ENCODE measurements at places on chromosomes 3 and 15.

- no peak overlapping the region for H3K4me3 ChIP-seq
- no peak overlapping the region for H3K27ac ChIP-seq
- DNase-seq = no peak
These were observed 143.1 kb upstream of the CHRNA7 start for GRCh38 chr15:31887246-31887645.

- H3K36me3 ChIP-seq = no peaks in the 10 kb centered on the region
- no peak for DNase-seq
- H3K4me1 ChIP-seq = no peaks in the 10 kb centered on the region
- H3K27ac ChIP-seq = no peak overlapping the region
- H3K4me3 ChIP-seq = no peak overlapping the region
These were observed 17.2 kb downstream of the TSPAN3 start for GRCh38 chr15:77053709-77054108.

DNA sequence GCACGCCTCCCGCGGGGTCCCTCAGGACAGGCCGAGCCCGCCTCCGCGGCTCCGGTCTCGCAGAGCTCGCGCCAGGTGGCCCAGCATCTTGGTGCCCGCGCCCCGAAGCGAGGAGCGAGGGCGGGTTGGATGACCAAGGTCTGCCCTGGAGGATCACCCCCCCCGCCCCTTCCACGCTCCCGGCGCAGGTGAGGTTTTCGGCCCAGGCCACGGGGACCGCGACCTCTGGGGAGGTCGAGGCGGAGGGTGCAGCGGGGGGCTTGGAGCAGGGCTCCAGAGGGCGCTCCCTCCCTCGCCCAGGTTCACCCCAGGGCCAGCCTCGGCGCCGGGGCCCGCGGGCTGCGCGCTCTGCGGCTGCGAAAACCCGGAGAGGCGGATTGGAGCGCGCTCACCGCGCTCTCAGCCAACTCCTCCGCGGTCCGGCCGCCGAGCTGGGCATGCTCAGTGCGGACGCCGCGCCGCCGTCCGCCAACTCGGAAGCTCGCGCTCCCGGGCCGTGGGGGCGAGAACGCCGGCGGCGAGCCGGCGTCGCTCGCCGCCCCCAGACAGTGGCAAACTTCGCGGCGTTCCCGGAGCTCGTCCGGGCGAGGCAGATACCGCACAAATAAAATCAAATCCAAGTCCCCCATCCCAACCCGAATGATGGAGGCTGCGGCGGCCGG, at the start of gene MED12L:
Gene MED12L, plus strand, starts transcription at position 438 of the 662 bp plus-strand sequence. CDS start 1,263 bp downstream, outside the sequence.
- peaks cover 8% of the 10 kb centered on the region for H3K4me1 ChIP-seq
- H3K27ac ChIP-seq = peak within 1 kb of the TSS; percentile 68
- peak; percentile 75 for DNase-seq
- peaks cover 3% of the 10 kb centered on the region for H3K27me3 ChIP-seq
- H3K36me3 ChIP-seq = no peaks in the 10 kb centered on the region
- H3K4me3 ChIP-seq = peak within 1 kb of the TSS; percentile 65

DNA sequence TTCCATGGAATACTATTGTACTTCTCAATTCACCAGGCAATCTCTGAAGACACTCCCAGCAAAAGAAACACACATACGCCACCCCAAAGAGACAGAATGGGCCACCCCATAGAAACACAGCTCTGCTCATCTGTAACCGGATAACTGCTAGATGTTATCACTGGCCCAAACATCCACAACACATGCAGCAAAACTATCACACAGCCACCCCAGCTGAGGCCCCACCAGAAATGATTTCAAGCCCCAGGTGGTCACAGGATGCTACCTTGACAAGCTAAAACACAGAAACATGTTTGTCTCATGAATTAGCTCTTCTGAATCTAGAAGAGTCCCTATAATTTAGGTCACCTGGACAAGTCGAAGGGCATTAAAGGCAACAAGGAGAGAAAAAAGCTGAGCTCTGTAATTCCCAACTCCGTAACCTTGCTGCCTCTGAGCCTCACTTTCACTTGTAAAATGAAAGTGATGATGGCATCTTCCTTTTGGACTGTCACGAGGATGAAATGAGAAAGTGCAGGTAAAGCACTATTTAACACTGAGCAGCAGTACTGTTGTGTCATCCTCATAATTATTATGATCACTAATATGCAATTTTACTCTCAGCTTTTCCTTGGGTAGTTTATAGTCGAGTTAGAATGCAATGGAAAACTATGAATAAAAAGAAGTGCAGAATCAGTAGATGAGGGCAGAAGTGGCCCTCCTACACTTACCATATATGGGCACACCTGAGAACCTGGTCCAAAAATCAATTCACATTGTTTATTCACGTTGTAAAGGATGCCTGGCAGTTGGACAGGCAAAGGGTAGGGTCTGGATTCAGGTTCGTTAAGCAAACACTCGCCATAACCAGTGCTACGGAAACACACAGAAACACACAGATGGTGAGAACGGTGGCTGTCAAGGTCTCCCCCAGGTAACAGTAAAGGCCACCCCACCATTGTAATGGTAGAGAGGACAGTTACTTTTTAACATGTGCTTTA, 38.6 kb downstream of the ADAMTS9 start:
- no peak for DNase-seq
- H3K4me3 ChIP-seq = no peak overlapping the region
- no peaks in the 10 kb centered on the region for H3K4me1 ChIP-seq
- H3K36me3 ChIP-seq = no peaks in the 10 kb centered on the region

DNA sequence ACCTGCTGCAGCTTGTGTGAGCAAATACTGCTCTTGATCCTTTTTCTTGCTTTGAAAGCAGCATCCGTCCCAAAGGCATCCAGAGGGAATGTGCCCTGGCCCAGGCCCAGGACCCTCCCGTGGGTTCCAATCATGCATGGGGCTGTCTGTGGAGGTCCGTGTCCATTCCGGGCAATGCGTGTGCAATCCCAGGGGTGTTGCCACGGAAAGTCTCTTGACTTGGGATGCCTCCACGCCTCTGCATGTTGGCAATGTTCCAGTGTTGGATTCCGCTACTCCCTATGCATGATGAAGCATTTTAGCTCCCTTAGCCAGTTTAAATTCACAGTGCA, 105.7 kb downstream of the SNRPN start:
- peak; percentile 23 for DNase-seq
- H3K4me1 ChIP-seq = no peaks in the 10 kb centered on the region
- no peaks in the 10 kb centered on the region for H3K36me3 ChIP-seq
- no peaks in the 10 kb centered on the region for H3K27me3 ChIP-seq
- no peak overlapping the region for H3K4me3 ChIP-seq

DNA sequence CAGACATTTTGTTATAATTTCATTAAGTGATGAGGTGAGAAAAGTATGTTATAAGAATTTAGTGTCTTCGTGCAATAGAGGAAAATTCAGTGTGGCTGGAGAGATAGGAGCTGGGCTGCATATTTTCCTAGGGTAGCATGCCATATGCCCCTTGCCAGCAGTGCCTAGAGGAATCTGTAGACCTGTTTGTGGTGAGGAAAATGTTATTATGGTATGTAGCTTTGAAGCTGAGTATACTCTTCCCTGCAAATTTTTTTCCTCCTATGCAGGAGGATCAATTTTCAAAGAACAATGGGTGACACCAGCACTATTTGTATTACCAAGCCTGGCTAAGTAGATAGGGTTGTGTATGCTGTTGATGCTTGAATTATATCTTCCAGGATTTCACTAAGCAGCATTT, 200.6 kb downstream of the EDEM1 start:
- no peaks in the 10 kb centered on the region for H3K36me3 ChIP-seq
- H3K27ac ChIP-seq = no peak overlapping the region
- H3K4me1 ChIP-seq = no peaks in the 10 kb centered on the region

DNA sequence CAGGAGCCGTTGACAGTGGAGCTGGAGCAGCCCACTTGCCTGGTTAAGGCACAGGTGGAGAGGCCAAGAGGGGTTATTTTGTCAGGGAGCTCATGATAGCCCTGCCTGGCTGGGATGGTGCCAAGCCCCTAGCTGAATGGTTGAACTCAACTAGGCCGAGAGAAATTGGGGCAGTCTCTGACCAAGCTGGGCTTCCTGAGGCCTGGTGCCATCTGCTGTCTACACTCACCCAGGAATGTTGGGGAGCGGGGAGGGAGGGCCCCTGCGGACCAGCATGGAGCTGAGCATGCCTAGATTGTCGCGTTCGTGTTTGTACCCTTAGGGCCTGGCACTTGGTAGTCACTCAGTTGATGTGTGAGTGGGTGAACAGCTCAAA, 1.2 kb downstream of the BRPF1 start:
- no peaks in the 10 kb centered on the region for H3K27me3 ChIP-seq
- no peak overlapping the region for H3K27ac ChIP-seq
- H3K4me1 ChIP-seq = peaks cover 36% of the 10 kb centered on the region
- no peak for DNase-seq

GRCh38 chr3:108505811-108506210, 4.6 kb downstream of the MYH15 start:
- no peaks in the 10 kb centered on the region for H3K27me3 ChIP-seq
- H3K4me3 ChIP-seq = no peak overlapping the region

- H3K36me3 ChIP-seq = no peaks in the 10 kb centered on the region
- DNase-seq = no peak
- no peaks in the 10 kb centered on the region for H3K27me3 ChIP-seq
- no peaks in the 10 kb centered on the region for H3K4me1 ChIP-seq
- H3K27ac ChIP-seq = no peak overlapping the region
These were observed 102.1 kb upstream of the NECTIN3 start for GRCh38 chr3:110969229-110970211.

- H3K4me1 ChIP-seq = peaks cover under 1% of the 10 kb centered on the region
- no peak overlapping the region for H3K27ac ChIP-seq
- no peak for DNase-seq
- no peaks in the 10 kb centered on the region for H3K27me3 ChIP-seq
These were observed 87.5 kb downstream of the KCNMB2 start for GRCh38 chr3:178623666-178624255.

DNA sequence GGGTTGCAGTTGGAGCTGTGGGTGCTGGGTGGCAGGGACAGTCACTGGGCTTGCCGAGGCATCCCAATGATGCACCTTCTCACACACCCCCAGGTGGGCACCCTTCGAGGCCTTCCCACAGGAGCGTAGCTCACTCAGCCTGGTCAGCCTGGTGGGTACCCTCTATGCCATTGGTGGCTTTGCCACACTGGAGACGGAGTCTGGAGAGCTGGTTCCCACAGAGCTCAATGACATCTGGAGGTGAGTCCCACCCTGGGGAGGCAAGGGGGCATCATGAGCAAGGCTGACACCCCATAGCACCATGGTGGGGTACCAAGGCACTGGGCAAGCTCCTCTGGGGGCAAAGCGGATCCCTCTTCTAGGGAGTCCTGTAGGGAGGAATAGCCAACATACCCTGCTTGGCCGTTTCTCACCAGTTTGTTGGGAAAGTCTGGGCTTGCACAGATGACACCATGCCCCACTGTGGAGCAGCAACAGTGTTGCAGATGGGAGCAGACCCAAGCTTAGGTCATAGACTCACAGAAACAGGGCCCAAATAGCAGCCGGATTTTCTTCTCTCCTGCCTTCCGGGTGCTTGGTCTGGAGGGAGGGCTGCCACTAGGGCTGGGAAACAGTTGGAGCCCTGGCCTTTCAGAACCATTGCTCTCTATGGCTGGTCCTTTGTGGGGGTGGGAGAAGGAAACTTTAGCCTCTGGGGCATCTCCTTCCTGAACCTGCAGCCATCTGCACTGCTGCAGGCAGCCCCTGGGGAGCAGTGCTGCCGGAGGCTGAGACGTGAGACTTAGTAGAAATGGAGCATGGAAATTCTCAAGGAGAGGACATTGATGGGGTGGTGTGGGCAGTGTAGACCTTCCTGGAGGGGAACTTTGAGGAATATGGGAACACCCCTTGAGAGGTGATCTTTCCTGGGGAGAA, 5.7 kb downstream of the KLHL40 start:
- H3K4me3 ChIP-seq = no peak overlapping the region
- H3K27ac ChIP-seq = no peak overlapping the region
- no peak for DNase-seq
